T-cell (primary cell): ENCODE measurements at places on chromosomes 2 and 18. TPM values are rescaled to one million over a fixed set of nuclear protein-coding genes. Genes with fewer than 3 reads are reported as not detected.
A peak's percentile ranks its signal among the peaks of the same experiment; 100 is the strongest.

GRCh38 chr2:113234721-113235346 is 43.9 kb downstream of the PAX8 start:
- H3K4me3 ChIP-seq = peak overlapping the region; percentile 19
- no peak for DNase-seq
- H3K36me3 ChIP-seq = no peaks in the 10 kb centered on the region
- peaks cover 7% of the 10 kb centered on the region for H3K4me1 ChIP-seq

GRCh38 chr18:75114231-75114764 is 94.6 kb downstream of the PTGR3 start:
- no peak overlapping the region for H3K27ac ChIP-seq
- no peak overlapping the region for H3K4me3 ChIP-seq
- DNase-seq = no peak
- no peaks in the 10 kb centered on the region for H3K4me1 ChIP-seq

DNA sequence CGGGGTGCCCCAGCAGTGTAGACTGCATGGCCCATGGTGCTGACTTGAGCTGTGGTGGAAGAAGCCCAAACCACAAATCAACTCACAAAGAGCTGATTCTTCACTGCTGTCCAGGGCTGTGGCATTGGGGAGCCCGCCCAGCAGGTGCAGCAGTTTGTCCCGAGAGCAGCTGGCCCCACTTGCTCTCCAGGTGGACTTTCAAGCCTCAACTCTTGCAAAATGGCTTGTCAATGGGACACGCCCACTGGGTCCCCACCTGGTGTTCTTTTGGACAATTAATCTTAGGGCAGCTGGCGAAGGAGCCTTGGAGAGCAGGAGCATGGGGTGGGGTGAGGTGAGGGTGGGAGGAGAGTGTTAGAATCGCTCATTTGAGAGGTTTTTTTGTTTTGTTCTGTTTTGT is 117.9 kb downstream of the MYCN start:
- DNase-seq = no peak
- no peaks in the 10 kb centered on the region for H3K36me3 ChIP-seq
- no peaks in the 10 kb centered on the region for H3K4me1 ChIP-seq
- no peak overlapping the region for H3K4me3 ChIP-seq

- no peaks in the 10 kb centered on the region for H3K27me3 ChIP-seq
- H3K4me3 ChIP-seq = no peak overlapping the region
- no peaks in the 10 kb centered on the region for H3K4me1 ChIP-seq
- H3K27ac ChIP-seq = no peak overlapping the region
- no peaks in the 10 kb centered on the region for H3K36me3 ChIP-seq
Measured at GRCh38 chr18:25661831-25662230, 309.9 kb upstream of the ZNF521 start.

GRCh38 chr18:70634576-70635147 is 345.8 kb downstream of the SOCS6 start:
- H3K27me3 ChIP-seq = no peaks in the 10 kb centered on the region
- H3K4me1 ChIP-seq = no peaks in the 10 kb centered on the region

GRCh38 chr2:67881816-67882215 is 181.0 kb downstream of the C1D start:
- H3K36me3 ChIP-seq = no peaks in the 10 kb centered on the region
- no peak overlapping the region for H3K4me3 ChIP-seq
- peaks cover 7% of the 10 kb centered on the region for H3K27me3 ChIP-seq
- H3K4me1 ChIP-seq = no peaks in the 10 kb centered on the region

GRCh38 chr2:10462178-10463083 is 14.3 kb upstream of the ODC1 start:
- H3K4me1 ChIP-seq = no peaks in the 10 kb centered on the region
- no peak overlapping the region for H3K4me3 ChIP-seq
- H3K36me3 ChIP-seq = no peaks in the 10 kb centered on the region
- DNase-seq = no peak

GRCh38 chr2:233481368-233482142 is 85.0 kb downstream of the USP40 start:
- H3K36me3 ChIP-seq = peaks cover 25% of the 10 kb centered on the region
- DNase-seq = no peak
- no peak overlapping the region for H3K4me3 ChIP-seq

GRCh38 chr2:86158286-86158685 is 37.0 kb downstream of the IMMT start:
- no peaks in the 10 kb centered on the region for H3K27me3 ChIP-seq
- H3K36me3 ChIP-seq = peaks cover 15% of the 10 kb centered on the region
- H3K27ac ChIP-seq = no peak overlapping the region

GRCh38 chr2:224887141-224887540 is 155.1 kb downstream of the DOCK10 start:
- H3K4me1 ChIP-seq = peaks cover 2% of the 10 kb centered on the region
- H3K27me3 ChIP-seq = no peaks in the 10 kb centered on the region
- H3K4me3 ChIP-seq = no peak overlapping the region
- peaks cover 61% of the 10 kb centered on the region for H3K36me3 ChIP-seq
- no peak for DNase-seq
- H3K27ac ChIP-seq = no peak overlapping the region

DNA sequence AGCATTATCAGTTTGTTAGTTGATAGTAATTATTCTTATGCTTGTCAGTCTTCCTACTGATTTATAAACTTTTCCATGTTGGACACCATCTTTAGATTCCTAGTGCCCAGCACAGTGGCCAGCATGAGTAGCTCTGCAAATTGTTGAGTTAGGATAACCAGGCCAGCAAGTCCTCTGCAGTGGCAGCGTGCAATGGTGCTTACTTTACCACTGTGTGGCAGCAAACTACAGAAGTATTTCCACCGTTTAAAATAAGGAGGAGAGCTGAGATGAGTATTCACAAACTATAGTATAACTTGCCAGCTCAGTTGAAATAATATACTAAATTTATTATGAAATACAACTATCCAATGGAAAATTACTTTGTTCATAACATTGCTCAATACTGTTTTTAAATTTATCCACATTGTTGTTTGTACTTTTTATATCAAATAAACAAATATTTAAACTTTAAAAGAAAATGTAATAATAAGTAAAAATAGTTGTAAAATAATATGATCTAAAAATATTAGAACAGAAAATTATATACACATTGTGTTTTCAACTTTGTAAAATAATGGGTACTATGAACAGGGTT is 9.3 kb upstream of the THADA start:
- no peak overlapping the region for H3K27ac ChIP-seq
- no peaks in the 10 kb centered on the region for H3K4me1 ChIP-seq
- no peaks in the 10 kb centered on the region for H3K27me3 ChIP-seq
- no peak for DNase-seq

The RTN4 gene
- 75.4 TPM for total RNA-seq

The TMEM247 gene
- not detected for total RNA-seq

DNA sequence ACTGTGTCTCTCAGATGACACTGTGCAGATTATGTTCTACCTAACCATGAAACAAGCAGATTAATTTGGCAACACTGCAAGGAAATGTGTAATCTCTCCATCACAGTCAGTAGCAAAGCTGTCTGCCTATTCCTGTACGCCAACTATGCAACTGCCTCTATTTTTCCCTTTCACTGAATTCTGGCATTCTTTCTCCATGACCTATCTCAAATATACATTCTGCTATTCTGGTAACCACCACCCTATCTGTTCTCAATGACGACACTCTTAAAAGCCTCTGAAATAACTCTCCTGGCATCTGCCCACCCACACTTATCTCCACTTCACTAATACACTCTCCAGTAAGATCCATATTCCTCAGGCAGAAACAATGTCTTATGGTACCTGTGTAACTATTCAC is 78.7 kb downstream of the ABCA12 start:
- H3K27ac ChIP-seq = no peak overlapping the region
- H3K36me3 ChIP-seq = no peaks in the 10 kb centered on the region
- H3K4me1 ChIP-seq = no peaks in the 10 kb centered on the region
- DNase-seq = no peak
- no peak overlapping the region for H3K4me3 ChIP-seq
- H3K27me3 ChIP-seq = no peaks in the 10 kb centered on the region

The PIK3C3 gene
- total RNA-seq = 65.8 TPM
